GM12865 (cell line): ENCODE measurements at places on chromosomes 4 and X.

GRCh38 chr4:125049711-125050110 lies 265.0 kb upstream of the FAT4 start:
- no peak for DNase-seq

DNA sequence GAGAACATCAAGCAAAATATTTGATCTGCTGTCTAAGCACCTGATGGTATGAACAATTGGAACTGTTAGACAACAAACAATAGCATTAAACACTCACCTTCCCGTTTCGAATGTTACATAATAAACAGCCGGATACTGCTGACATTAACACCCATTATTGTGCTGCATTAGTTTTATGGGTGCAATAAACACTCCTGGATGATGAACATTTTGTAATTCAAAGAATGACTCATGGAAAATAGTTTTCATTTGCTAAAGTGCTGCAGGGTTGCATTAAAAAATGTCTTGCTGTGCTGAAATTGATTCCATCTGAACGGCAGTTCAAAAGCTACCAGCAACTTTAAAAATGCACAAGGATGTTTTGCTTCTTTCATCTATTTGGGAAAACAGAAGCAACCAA lies 100.8 kb upstream of the SORBS2 start:
- DNase-seq = no peak

GRCh38 chr4:26104056-26104685 lies 190.2 kb downstream of the SMIM20 start:
- peak; percentile 32 for DNase-seq

GRCh38 chrX:7444967-7445366 lies 297.0 kb upstream of the PUDP start:
- peak; percentile 17 for DNase-seq

GRCh38 chr4:152063621-152064240 lies 302.9 kb upstream of the GATB start:
- no peak for DNase-seq

DNA sequence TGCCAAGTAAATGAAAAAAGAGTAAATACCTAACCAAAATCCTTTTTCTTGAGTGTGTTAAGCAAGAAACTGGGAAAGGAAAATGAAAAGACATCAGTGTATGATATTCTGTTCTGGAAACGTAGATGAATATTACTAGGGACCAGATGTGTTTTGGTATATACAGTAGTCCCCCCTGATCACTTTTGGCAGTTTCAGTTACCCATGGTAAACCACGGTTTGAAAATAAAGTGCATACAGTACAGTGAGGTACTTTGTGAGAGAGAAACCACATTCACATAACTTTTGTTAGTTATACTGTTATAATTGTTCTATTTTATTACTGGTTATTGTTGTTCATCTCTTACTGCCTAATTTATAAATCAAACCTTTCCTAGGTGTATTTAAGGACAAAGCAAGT lies 250.9 kb downstream of the TENM3 start:
- peak; percentile 29 for DNase-seq

DNA sequence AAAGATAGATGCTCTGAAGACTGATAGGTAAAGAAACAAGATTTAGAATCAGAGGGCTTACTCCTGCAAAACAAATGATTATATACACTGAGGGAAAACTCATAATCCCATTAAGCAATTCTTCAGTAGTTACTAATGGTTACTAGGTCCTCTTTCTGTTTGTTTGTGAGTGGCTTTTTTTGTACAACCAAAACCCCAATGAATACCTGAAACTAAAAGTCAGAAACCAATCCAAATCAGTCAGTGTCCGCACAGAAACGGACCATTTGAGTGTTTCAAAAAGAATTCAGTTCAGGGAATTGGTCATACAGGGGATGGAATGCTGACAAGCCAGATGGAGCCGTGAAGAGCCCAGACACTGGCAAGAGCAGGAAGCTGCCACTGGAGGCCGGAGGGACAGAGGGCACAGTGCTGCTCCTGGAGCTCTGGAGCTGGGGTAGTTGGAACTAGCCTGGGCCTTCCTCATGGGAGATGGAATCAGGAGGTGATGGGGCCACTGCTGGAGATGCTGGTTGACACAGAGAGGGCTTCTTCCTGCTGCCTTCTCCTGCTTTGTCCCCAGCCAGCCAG lies 31.9 kb downstream of the SETD7 start:
- DNase-seq = peak; percentile 41

- no peak for DNase-seq
Observed at GRCh38 chrX:10077425-10078188, 79.2 kb upstream of the CLCN4 start.

DNA sequence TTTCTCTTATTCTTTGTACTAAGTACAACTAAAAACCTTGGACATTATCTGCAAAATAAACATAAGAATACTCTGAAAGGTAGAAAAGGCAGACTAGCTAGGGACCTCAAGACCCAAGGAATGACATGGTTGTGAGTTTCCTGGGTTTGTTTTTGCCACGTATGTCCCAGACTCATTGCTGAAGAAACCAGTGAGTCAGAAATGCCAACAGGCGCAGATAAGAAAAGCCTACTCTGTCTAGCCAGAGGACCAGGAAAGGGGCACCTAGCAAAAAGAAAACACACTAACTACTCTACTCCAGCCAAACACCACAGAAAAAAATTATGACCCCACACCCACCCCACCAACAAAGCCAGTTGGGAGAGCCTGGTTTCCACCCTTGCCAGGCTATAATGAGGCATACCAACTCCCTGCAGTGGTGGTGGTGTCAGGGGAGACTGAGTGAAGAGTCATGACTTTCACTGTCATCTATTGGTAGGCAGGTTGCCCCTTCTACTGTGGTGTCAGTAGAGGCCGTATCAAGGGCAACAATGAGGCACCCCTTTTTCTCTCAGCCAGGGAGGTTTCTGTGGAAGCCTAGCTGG lies 10.9 kb downstream of the MTMR1 start:
- no peak for DNase-seq

DNA sequence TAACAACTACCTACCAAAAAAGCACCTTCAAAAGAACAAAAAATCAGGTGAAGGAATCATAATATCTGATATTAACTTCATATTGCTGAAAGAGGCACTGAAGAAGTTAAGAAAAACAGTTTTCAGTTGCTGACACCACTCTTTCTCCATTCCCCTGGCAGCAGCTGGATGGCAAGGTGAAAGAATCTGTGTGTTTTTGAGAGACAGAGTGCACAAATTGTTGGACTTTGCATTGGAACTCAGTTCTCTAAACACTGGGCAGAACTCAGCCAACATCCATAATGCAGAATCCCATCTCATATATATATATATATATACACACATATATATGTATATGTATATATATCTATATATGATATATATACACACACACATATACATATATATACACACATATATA lies 408.3 kb upstream of the MAGEC2 start:
- no peak for DNase-seq

DNA sequence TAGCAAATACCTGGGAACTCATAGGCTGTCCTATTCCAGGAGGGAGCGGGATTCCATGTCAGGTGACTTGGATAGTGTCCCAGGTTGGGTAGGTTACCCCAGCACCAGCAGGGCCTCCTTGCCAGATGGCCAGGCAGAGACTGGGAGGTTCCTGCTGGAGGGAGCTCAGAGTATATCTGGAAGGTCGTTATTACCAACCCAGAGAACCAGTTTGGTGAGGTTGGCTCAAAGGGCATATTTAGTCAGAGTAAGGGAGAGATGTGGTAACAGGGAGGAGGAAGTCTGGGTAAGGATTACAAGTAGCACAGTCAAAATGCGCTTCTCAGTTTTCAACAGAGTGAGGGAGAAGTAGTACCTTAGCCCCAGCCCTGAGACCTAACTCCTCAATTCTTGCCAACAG lies 53.3 kb upstream of the LNX1 start:
- DNase-seq = peak; percentile 43

DNA sequence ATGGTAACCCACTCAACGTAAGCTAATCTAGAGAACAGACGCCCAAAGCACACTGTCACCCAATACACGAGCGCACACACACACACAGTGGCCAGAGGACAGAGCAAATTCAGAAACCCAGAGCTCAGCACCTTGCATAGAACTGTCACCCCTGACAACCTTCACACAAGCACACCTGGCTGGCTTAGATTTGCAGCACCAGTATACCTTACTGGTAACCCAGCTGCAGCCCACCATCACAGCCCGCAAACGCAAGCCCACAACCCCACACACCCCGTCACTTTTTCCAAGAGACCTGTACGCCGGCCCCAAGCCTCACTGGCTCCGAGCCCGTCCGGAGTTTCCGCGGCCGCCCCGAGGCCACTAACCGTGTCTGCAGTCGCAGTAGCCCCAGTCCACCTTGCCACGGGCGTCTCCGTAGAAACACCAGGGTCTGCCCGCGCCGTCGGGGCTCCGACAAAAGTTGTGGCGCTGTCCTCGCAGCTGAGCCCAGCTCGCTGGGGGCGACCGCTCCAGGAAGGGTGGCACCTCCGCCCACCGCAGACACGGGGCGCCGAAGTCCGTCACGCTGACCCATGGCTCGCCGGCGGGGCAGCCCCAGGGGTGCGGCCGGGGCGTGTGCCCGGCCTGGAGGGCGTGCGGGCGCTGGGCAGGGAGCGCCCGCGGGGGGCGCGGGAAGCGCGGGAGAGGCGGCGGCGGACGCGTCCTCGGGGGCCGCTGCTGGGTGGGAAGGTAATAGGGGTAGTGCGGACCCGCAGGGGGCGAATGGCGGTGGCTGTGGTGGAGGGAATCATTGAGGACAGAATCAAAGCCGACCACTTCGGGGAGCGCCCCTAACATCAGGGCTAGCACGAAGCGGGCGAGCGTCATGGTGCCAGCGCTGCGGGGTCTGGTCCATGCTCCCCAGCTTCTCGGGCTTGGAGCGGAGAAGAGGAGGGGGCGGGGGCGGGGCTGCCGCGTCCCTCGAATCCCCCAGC lies 664 bp downstream of the PRSS12 start:
- peak; percentile 33 for DNase-seq

DNA sequence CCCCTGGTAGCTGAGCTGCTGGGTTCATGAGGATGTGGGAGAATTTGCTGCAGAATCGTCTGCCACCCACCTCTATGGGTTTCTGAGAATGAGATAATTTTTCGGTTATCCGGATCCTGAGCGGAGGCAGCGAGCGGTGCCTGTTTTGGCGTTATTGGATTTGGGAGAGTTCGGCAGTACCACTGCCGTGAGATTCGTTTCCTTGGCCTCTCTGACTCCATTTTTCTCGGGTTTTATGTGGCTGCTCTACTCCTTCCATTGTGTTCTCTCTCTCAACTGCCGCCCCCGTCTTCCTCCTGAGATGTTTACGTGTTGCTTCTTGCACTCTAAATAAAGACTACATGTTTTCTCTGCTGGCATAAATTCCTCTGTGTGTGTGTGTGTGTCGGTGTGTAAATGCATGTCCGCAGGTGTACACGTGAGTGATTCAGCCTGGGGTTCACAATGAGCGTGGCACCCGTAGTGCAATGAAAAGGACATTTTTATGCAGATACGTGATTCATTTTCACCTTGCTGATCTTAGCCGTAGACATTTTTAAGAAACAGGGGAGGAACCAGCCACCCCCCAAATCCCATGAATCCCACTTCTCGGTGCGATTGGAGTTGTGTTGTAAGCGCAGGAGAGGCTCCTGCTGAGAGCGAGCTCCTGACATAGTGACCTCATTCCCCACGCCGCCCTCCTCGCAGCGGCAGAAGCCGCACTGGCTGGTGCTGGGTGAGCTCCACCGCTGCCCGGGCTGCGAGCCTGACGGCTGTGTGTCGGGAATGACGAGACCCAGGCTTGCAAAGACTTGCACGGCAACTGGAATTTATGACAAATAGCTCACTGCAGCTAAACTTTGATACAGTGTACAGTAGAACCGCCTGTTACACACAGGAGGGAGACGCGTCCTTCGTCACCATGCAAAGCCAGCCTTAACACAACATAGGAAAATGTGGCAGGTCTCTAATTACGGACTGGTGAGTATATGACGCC lies 82.2 kb downstream of the STOX2 start:
- DNase-seq = no peak

- no peak for DNase-seq
Observed at GRCh38 chrX:121356850-121357171, 309.4 kb downstream of the GLUD2 start.

GRCh38 chrX:132488819-132489577 lies at the start of gene MBNL3:
MBNL3 (minus strand) TSS chrX:132489038; CDS start chrX:132439611, 49,427 bp downstream.
- DNase-seq = peak; percentile 82

DNA sequence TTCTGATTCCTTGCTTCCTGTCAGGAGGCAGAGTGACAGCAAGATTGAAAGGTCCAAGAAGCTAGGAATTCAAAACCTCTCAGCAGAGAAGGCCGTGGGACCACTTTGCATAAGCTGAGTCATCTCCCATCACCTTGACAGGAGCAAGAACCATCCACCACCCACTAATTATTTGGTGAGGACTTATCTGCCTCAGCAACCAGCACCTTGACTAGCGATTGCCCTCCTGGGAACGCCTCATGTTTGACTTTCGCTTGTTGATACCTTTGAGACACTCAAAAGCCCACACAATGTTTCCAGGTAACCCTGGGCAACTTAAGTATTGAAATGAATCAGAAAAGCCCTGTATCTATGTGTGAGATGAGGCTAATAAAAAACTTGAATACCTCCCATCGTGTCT lies 233.5 kb upstream of the GYPA start:
- peak; percentile 75 for DNase-seq

DNA sequence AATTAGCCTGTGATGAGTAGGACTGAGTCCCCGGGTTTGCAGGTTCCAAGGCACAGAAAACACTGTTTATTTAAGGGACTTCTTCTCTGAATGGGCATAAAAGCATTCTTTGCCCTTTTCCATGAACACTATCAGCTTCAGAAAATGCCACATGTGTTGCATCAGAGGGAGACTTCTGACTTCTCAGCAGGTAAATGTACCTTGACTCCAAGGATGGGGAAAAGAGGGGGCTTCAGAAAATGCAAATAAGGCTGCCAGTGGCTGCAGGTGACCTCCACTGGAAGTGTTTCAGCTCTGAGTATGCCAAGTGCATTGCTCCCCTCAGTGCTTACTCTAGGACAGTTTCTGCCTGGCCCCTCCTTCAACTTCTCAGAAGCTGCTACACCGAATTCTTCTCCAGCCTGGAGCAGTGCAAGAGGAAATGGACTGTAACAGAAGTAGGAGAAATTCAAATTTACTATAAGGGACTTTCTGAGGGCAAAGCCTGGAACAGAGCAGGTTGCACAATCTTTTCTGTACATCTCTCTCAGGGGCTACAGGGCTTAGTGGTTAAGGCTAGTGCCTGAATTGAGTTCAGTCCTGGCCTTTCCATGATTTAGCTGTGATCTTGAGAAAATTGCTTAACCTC lies 233.2 kb downstream of the PTTG2 start:
- DNase-seq = no peak

GRCh38 chr4:4585012-4585670 lies 43.3 kb upstream of the STX18 start:
- no peak for DNase-seq

- DNase-seq = no peak
Observed at GRCh38 chr4:120692964-120693363, 229.6 kb downstream of the PRDM5 start.

- DNase-seq = no peak
Observed at GRCh38 chr4:8818063-8818881, 53.4 kb downstream of the HMX1 start.

- DNase-seq = no peak
Observed at GRCh38 chr4:110411574-110412011, 64.4 kb upstream of the ENPEP start.

- no peak for DNase-seq
Observed at GRCh38 chr4:123088501-123088900, 166.1 kb upstream of the NUDT6 start.

DNA sequence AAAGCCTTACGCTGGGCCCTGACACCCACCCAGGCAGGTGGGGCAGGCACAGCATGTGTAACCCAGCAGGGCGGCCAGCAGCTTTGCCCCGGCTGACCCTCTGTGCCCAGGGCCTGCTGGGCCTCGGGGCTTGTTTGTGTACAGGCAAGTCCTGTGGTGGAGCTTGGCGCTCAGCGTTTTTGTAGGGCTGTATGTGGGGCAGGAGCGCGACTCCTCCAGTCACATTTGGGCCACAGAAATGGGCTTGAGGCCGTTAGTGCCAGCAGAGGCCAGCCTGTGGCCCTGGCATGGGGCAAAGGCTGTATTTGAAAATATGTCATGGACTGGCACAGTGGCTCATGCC lies 14.7 kb upstream of the HGFAC start:
- DNase-seq = no peak
